ENCODE measurements at places on chromosomes 12 and 14.

GRCh38 chr12:117699118-117699517 lies 269.7 kb downstream of the KSR2 start:
- peak; percentile 34 for DNase-seq

DNA sequence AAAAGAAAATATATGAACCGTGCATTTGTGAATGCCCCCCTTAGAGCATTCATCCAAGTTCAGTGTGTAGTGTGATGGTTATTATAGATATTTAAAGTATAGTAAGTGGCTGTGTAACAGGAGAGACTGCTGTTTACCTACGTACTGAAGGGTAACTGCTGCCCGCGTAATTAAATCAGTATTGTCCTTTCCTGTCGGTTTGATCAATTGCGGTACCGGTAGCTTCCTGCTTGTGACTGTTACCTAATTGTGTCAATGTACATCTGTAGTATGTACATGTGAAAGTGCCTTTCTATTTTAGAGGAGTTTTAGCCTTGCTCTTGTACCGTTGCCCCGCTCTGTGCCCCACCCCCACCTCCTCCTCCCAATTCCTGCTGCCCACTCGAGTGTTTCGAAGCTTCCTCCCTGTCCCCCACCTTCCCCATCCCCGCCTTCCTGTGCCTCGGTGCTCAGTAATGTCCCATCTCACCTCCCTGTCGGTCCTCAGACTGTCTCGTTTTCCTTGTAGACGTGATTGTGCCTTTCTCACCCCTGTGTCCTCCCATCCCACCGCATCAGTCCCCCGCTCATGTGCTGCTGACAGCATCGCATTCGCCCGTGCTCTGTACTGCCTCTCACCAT lies 75.0 kb downstream of the KICS2 start:
- DNase-seq = no peak

DNA sequence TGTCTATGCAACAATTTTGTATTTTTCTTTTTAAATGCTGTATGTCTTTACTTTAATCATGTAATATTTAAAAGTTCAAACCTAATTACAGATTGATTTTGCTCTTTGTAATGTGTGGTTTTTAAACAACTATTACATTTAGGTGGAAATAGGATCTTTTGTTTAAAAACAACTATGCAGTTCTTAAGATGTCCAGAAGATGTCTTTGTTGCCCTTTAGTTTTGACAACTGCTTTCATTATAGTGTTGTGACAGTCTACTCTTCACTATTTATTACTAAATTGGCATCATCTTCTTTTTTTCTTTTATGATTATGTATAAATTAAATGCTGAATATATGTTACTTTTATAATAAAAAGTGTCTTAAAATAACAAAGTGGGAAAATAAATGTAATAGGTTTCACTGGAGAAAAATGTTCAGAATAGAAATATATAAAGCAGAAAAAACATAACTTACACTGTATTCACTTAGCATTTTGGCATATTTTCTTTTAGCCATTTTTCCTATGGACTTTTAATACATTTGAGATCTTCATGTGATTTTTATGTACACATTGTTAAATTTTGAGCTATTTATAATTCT lies 27.1 kb upstream of the PCNX4 start:
- peak; percentile 52 for DNase-seq

DNA sequence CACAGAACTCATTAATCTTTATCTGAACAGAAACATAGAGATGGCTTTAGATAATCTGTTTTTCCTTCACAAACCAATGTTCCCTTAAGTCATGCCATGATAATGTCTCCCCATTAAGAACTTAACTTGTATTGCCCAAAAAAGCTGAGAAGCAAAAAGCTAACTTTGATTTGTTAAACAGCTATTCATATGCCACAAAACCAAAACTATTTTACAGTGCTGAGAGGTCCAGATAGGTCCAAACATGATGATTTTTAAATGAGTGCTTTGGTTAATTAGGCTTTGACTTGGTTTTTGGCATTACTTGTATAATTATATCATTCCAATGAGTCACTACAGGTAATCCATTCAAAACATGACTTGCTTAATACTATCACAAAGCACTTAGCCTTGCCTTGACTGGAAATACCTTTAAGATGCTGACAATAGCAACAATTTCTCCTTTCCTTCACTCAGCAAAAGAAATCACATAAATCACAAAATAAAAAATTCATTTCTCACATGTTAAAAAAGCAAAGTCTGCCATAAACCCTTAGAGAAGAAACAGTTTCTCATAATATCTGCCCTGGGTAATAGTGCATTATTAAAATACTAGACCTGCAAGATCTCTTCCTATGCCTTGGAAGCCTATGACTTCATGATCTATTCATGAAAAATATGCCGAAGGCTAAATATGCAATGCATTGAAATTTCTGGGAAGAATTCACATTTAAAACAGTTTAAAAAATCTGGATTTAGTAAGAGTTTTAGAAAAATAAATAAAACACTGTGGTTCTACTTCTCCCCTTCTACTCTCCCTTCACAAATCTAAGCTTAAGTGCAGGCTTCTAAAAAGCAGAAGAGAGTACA lies 52.0 kb upstream of the SAV1 start:
- peak; percentile 68 for DNase-seq

DNA sequence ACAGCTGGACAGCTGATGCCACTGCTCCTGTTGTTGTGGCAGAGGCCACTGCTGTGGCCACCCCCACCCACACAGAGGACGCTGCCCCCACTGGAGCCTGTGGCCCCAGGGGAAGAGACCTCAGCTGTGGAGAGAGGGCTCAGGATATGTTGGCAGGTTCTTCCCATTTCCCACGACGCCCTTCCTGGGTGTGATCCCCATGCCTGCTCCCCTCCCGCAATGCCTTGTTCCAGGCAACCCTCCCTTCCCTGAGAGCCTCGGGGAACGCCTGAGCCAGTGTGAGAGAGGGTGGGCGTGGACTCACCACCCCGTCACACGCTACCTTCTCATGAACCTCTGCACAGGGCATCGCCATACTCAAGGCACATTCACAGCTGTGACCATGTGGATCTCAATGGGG lies 5.7 kb upstream of the KRT82 start:
- DNase-seq = no peak

DNA sequence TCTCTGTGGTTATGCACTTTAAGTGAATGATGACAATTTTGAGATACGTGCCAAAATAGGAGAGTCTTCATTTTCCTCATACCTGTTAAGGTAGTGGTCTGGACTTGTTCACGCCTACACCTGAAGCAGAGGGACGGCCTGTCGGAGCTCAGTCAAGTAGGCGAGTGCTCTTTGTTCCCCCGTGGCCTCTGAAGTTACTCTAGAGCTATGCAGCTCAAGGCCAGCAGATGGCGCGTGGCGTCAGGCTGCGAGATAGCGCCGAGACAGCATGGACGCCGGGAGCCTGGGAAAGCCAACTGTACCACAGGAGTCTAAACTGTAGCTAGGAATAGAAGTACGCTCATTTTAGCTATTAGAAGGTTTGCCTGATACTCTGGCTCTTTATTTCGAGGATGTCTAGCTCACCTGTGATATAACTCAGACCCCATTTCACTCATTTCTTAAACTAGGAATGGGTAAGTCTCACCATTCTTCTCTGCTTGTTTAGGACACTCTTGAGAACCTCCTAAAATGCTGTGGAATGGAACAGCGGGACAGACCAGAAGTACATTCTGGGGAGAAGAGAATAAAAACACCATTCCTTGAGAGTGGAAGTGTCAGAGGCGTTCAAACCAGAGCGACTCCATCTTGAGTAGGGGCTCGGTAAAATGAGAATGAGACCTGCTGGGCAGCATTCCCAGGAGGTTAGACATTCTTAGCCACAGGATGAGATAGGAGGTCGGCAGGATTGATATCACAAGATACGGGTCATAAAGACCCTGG lies 267.4 kb upstream of the HMGA2 start:
- peak; percentile 78 for DNase-seq

- no peak for DNase-seq
Observed at GRCh38 chr14:53849549-53849948, 107.1 kb downstream of the BMP4 start.

DNA sequence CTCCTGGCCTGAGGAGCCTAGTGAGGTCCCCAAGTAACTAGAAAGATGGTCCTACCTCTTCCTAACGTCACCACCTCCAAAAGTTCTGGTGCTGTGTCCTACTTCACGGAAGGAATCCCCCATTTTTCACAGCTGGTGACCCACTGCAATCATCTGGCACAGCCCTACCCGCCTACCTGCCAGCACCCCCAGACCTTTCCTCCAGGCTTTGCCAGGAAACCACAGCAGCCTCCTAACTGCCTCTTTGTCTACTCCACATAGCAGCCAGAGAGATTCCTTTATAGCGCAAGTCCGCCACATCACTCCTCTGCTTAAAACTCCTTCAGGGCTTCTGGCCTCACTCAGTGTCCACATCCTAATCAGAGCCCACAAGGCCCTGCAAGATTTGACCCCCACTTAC lies 13.4 kb upstream of the FLVCR2 start:
- no peak for DNase-seq

GRCh38 chr14:54922598-54922997 lies 20.0 kb upstream of the GCH1 start:
- no peak for DNase-seq

DNA sequence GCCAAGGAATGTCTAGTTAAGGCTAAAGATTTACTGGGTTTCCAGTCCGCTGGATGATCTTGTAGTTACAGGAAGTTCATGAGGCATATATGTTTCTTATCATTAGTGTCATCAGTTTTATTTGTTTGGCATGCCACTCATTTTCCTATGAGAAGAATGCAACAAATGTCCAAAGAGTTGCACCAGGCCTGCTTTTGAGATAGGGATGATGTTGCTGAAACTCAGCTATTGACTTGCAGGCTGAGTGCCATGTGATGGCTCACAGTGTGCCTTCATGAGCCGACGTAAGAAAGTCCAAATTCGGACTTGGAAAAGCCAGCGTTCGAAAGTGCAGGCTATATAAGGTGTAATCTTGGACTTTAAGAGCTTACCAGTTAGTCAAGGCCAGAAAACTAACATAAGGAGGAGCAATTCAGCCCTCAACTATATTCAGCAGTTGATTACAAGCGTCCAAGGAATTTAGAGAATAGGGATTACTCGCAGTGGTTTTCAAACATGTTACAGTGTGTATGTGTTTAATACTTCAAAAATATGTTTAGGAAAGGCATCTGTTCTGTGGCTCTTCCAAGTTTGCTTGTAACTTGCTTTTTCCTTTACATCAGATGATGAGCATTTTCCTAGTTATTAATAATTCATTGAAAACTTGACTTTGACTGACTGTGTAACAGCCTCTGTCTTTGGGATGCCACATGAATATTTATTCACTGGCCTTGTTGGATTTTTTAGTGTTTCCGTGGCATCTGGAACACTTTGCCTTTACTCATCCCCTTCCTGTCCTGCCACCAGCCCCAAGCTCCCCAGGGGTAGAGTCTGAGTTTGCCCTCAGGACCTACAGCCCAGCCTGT lies 101.3 kb downstream of the LGMN start:
- DNase-seq = peak; percentile 99

GRCh38 chr12:107066691-107067090 lies 26.7 kb downstream of the CRY1 start:
- DNase-seq = no peak

GRCh38 chr12:117599849-117600248 lies 238.4 kb upstream of the NOS1 start:
- DNase-seq = no peak

DNA sequence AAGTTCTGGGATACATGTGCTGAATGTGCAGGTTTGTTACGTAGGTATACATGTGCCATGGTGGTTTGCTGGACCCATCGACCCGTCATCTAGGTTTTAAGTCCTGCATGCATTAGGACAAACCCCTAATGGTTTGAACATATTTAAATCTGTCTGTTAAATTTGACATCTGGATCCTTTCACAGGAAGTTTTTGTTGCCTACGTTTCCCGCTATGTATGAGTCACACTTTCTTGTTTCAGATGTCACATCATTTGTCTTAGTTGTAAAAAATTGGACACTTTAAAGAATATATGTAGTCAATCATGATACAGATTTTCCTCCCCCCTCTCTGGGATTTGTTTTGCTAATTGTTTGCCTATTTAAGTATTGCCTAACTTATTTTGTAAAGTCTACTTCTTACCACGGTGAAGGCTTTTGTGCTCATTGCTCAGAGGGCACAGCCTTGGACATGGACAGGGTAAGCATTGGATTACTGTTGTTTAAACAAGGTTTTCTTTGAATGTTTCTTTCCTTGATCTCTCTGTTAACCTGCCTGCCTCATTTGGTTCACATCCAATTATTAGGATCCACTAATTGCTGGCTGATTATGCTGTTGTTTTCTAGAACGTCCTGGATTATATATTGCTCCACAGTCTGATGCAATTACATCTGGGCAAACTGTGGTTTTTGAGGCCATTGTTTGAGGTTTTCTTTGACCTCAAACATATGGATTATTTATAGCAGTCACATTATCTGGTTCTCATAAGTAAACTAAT lies 1441.4 kb downstream of the AACS start:
- DNase-seq = no peak

DNA sequence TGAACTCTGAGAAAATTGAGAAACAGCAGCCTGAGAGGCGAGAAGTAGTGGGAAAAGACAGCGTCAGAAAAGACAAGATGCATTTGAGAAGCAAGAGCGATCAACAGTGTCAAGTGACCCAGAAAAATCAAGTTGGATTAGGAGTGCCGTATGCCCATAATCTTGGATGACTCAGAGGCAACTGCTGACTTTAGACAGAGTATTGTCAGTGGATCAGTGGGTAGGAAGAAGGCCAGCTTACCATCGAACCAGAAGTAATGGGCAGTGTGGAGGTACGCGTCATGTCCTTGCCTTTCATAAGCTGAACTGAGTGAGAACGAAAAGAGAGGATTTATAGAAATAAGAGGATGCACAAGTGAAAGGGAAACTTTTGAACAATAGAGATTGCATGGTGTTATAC lies 151.0 kb upstream of the NAV3 start:
- no peak for DNase-seq

Data from EH (cell line).